ENCODE measurements at places on chromosomes 5 and 9.
A peak's percentile ranks its signal among the peaks of the same experiment; 100 is the strongest.

GRCh38 chr5:79357398-79357797, 121.5 kb downstream of the JMY start:
- DNase-seq: no peak

GRCh38 chr5:135032999-135033861, 798 bp downstream of the PITX1 start:
- DNase-seq: peak; percentile 63

DNA sequence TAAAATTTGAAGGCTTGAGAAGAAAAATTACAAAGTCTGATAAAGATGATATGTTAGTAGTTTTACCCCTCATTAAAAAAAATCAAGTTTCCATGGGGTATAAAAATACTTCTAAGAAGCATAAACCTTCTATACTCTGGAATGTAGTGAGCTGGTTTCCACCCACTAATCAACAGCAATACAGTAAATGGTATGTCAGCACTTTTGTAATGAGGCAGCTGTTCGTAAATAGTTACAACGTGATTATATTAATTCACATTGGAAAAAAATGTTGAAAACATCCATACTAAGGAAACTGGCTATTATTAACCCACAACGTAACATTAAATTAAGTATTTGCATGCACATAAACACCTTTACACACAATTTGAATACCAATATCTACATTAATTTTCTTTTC, 283.1 kb upstream of the FAM174A start:
- DNase-seq: no peak

- peak; percentile 59 for DNase-seq
Measured at GRCh38 chr9:99822109-99822805, 572 bp downstream of the NR4A3 start.

- DNase-seq: no peak
Measured at GRCh38 chr5:178360222-178360925, 127.8 kb upstream of the PHYKPL start.

DNA sequence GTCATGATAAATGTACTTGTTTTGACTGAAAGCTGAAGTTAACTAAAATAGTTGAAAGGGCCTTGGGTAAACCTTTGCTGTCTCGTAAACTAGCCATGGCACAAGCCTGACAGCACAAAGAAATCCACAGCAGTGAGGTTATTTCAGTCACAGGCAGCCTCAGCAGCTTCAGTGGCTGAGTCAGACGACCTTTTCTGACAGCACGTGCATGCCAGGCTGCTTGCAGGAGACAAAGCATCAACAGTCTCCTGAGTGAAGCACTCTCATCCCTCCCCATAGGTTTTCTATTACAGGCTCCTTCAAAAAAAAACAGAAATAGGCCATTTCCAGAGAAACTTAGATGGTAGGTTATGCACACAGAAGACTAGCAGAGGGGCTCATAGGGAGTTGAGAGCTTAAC, 34.6 kb downstream of the OXCT1 start:
- no peak for DNase-seq

- peak; percentile 8 for DNase-seq
Measured at GRCh38 chr9:70091572-70091971, 47.9 kb downstream of the MAMDC2 start.

- no peak for DNase-seq
Measured at GRCh38 chr9:124489222-124489621, 18.0 kb downstream of the NR5A1 start.

- DNase-seq: peak; percentile 80
Measured at GRCh38 chr5:163571744-163572143, 66.3 kb downstream of the MAT2B start.

GRCh38 chr9:125145425-125145824, 2.1 kb upstream of the SCAI start:
- no peak for DNase-seq

GRCh38 chr5:120988941-120989340, 524.8 kb downstream of the PRR16 start:
- DNase-seq: peak; percentile 51

DNA sequence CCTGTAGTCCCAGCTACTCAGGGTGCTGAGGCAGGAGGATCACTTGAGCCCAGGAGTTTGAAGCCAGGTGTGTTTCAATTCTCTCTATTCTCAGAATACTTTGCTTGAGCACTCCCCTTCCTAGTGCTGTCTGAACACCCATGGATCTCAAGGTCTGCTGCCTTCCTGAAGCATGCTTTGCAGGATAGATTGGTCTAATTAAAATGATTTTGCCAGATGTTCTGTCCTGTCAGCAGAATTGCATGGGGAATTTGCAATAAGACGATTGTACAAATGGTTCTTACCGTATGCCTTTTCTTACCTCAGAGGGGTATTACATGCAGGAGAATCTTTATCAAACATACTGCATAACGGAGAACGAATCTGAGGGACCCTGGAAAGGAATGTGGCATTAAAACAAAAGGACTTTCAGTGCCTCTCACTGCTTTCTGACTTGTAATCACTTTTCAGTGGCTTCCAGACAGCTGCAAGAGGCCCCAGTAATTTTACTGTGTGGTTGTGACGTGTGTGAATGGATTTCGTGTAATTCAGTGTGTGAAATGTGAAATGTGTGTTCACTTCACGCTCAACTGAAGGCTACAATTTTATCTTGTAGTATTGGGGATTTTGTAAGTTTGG, 587.2 kb upstream of the SEMA6A start:
- no peak for DNase-seq

DNA sequence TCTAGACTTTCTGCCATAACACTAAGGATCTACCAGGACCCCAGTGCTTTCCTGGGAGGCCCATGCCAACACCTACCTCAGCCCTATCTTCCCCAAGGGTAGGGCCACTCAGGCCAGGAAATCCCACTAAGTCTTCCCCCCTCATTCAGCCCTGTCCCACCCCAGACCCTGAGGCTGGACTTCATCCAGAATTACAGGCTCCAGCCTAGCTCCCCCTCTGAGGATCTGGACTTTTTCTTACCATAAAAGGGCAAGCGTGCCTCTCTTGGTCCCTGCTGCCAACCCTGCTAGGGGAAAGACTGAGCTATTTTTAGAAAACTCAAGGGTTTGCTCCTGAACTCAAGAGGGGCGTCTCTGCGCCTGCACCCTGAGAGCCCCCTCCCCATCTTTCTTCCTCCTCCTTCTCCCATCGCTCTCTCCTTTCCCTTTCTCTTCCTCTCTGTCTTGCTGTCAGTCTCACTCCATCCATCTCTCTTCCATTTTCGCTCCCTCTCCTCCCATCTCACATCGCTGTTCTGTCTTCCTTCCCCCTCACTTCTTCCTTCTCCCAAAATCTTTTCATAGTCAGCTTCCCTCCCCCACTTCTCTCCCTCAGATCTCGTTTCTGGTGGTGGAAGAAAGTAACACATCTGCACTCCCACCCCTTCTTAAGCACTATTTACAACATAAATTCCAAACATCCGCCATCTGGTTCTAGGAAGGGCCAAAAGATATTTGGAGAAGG, 38.1 kb upstream of the IL17B start:
- DNase-seq: peak; percentile 37

GRCh38 chr5:171999877-172000276, 6.6 kb downstream of the FBXW11 start:
- no peak for DNase-seq

DNA sequence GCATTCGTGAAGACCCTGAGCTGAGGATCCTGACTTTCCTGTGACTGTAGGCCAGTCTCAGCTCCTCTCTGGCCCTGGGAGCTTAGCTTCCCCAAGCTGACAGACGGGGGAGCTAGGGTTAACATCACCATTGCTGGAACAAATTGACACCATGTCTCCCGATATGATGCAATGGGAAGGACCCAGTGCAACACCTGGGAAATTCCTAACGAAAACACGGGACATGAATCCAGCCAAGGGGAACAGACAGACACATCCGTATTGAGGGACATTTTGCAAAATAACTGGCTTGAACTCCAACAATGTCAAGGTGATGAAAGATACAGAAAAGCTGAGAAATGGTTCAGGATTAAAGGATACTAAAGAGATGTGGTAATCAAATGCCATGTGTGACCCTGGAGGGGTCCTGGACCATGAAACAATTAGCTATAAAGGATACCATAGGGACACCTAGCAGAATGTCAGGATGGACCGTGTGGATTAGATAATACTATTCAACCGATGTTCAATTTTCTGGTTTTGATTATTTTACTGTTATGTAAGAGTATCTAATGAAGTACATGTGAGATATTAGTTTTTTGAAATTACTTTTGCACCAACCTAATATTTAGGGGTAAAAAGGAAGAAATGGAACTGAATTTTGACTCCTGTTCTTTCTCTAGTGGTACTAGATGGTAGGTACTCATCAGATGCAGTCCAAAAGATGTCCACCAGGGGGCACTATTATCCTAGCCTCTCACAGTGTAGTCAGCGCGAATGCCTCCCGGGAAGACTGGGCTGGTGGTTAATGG, 52.7 kb downstream of the NDST1 start:
- DNase-seq: peak; percentile 93

DNA sequence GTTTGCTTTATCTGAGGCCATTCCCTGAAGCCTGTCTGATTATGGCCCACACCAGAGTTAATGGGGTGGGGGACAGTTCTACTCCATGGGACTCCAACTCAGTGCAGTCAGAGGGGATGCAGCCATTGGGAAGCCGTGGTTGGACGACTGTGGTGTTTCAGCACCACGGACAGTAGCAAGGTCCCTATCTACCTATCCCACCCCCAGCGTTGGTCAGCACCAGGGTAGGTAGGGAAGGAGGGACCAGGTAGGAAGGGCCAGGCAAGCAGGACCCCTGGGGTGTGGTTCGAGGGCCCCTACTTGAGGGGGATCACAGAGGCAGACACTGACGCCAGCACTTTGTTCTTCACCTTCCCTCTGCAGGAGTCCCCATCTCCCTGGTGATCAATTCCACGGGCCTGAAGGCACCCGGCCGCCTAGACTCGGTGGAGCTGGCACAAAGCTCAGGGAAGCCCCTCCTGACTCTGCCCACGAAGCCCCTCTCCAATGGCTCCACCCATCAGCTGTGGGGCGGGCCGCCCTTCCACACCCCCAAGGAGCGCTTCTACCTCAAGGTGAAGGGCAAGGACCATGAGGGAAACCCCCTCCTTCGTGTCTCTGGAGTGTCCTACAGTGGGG, 33.2 kb downstream of the HMCN2 start:
- no peak for DNase-seq

DNA sequence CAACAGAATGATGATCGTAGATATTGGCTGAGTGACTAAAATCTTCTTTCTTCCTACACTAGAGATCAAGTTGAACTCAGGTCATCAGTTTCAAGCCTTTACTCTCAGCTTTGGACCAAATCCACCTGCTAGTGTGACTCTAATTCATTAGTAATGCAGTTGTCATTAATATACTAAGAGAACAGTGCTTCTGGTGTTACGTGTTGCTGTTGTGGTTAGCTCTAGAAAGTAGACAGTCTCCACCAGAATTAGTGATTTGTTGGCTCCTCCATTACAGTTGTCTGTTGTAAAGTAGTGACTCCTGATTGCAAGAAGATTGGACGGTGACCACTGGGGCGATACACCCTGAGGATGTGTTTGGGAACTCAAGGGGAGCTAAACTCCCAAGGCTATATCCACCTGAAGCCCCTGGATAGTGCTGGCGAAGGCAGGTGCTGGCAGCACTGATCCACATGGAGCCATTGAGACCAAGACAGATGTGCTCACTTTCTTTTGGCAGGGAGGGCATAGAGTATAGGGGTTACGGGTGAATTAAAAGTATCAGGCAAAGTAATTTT, 3.1 kb downstream of the CAMK4 start:
- no peak for DNase-seq

GRCh38 chr5:168426007-168426863, 60.0 kb upstream of the RARS1 start:
- peak; percentile 97 for DNase-seq

GRCh38 chr5:72510610-72511181, 3.5 kb upstream of the ZNF366 start:
- DNase-seq: no peak

- DNase-seq: no peak
Measured at GRCh38 chr5:91954136-91954535, 571.0 kb upstream of the ARRDC3 start.

GRCh38 chr9:136345281-136346156, 18.0 kb downstream of the DNLZ start:
- no peak for DNase-seq

- DNase-seq: no peak
Measured at GRCh38 chr5:532521-533242, 8.4 kb upstream of the SLC9A3 start.

Data from NCI-H82 (cell line).